ENCODE measurements at places on chromosomes 3 and 15. TPM values are rescaled to one million over a fixed set of nuclear protein-coding genes. Genes with fewer than 3 reads are reported as not detected.

Gene FRMD5
- 0.81 TPM for total RNA-seq

Gene IDH2
- 60.8 TPM for total RNA-seq

Gene USP8
- total RNA-seq: 49.9 TPM

Gene CPNE9
- not detected for total RNA-seq

Gene ADGRG7
- not detected for total RNA-seq

Gene BNC1
- total RNA-seq: 1.1 TPM

Gene GPR171
- not detected for total RNA-seq

Gene TIMMDC1
- 54.1 TPM for total RNA-seq

Gene GP9
- not detected for total RNA-seq

Gene MLH1
- 22.0 TPM for total RNA-seq

Gene ST3GAL6
- total RNA-seq: 10.7 TPM

Gene SH3BP5
- 11.6 TPM for total RNA-seq

Gene TMEM158
- total RNA-seq: 26.5 TPM

Gene RASGRF1
- not detected for total RNA-seq

Gene CCR9
- not detected for total RNA-seq

Gene ITPKA
- 0.49 TPM for total RNA-seq
